ENCODE measurements at places on chromosomes 2 and 18.

- DNase-seq: no peak
Observed at GRCh38 chr2:70768590-70769085, 638 bp upstream of the ADD2 start.

DNA sequence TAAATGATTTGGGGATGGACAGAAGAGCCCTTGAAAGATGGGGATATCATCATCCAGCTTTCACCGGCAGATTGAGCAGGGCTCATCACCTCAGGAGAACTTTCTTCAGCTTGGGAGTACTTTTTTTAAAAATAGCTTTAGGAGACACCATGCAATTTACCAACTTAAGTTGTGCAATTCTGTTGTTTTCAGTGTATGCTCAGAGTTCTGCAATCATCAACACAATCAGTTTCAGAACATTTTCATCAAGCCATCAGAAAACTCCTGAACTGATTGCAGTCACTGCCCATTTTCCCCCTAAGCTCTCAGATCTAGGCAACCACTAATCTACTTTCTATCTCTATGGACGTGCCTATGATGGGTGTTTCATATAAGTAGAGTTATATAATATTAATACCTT lies 117.7 kb downstream of the CRIM1 start:
- DNase-seq: no peak

DNA sequence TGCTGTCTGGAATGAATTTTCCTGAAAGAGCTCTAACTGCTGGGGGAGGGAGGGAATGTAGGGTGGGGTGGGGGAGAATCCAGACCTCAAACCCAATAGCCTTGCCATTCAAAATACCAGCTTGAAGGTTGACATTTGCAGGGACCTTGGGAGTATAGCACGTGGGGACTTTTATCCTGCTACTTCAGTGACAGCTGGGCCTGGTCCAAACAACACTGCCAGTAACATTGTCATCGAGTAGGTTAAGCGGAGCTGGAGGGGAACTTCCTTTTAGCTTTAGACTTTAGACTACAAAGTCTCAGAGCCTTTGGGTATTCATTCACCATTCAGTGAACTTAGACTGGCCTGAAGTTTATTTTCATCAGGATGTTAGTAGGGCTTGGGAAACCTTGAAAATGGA lies 248.7 kb downstream of the MEIS1 start:
- no peak for DNase-seq

DNA sequence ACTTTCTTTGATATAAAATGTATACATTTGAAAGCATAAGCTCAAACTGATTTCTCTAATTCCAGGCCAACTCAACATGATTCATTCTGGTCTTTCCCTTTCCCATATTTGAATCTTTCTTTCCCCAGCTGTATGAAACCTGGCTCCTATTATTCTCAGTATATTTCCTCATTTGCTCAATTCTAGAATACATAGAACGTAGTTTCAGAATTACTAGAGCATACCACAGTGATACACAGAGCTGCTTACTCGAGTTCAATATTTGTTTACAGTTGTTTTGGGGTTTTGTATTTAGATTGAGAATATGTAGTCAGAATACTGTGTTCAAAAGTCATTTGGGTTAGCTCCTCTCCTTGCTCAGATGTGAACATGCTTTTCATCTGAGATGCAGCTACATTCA lies 43.0 kb downstream of the TNFRSF11A start:
- DNase-seq: no peak

DNA sequence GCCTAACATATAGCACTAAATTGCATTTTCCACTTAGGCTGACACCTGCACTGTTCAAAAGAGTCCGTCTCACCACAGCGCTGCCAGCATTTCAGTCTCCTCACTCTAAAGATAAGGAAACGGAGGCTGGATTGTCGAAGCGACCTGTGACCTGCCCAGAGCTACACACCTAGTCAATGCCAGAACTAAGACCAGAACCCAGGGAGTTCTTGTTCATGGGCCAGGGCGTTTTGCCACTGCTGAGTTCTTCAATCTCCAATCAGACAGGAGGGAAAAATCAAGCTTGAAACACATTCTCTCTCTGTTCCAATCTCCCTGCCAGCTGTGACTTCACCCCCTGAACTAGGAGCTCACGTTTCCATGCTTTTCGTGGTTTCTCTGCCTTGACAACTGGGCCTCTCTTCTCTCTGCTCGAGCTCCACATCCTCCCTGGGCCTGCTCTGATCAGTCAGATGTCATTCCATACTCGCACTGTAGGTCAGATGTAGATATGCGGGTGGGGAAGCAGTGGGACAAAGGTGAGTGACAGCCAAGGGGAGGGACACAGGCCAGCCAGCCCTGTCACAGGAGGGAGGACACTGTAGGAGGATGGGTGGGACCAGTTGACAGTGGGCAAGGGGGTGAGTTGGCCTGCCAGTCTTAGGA lies 221.1 kb upstream of the SMAD2 start:
- DNase-seq: no peak

DNA sequence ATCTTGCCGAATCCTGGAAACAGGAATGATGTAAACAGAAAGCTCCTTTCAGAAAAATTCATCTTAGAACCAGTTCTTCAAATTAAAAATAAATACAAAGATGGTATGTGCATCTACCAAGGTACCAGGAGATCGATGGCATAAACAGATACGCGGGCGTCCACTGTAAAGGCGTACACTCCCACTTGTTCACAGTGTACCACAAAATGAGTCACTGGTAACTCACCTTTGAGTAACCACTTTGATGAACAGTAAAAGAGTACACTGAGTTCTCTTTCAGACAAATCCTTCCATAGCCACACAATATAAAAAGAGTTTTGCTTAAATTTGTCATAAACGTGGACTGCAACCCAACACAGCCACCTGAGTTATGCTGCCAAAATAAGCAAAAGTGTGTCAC lies 128.3 kb downstream of the DNER start:
- DNase-seq: no peak

- DNase-seq: no peak
Observed at GRCh38 chr2:241499146-241499965, 9.0 kb downstream of the STK25 start.
